Neural crest cell (in vitro differentiated cells): ENCODE measurements at places on chromosomes 3 and 15.

DNA sequence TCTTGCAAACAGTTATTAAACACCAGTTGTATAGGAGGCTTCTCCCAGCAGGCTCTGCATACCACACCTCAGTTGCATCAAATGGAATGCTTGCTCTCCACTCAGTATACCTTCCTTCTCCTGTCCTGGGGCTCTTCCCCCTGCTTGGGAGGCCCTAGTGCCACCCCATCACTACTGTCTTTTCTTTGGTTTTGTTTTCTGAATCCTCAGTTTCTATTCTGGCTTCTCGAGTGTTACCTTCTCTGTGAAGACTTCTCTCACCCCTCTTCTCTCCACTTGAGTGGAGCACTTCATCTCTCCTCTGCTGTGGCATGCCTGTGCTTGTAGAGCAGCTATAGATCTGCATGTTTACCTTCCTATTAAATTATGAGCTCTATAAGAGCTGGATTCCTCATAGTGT is 75.7 kb upstream of the TPRG1 start:
- no peak for DNase-seq

DNA sequence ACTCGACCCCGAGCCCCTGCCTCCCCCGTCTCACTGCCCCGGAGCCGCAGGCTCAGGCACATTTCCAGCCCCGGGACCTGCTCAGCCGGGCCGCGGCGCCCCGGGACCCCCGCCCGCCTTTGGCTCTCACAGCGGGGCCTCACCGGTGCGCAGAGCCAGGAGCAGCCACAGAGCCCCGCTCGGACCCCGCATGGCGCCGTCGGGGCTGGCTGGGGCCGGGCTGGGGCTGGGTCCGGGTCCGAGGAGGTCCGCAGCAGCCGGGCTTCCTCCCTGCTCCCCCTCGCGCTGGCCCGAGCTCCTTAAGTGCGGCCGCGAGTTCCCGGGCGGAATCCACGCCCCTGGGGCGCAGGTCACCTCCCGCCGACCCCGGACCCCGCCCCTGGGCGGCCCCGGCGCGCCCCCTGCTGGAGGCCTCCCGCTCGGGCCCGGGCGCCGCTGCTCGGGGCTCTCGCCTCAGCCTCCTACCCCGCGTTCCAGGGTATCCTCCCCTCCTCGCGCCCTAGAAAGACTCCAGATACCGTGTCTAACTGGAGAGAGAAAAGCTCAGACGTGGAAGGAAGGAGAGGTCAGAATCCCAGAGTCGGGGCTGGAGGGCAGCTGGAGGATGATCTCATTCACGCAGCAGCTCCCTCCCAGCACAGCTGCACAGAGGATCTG is at the start of gene MELTF:
Gene MELTF (minus strand): TSS at position 307 of the 657 bp plus-strand sequence. CDS start 115 bp downstream, at position 192.
- peak; percentile 72 for DNase-seq

DNA sequence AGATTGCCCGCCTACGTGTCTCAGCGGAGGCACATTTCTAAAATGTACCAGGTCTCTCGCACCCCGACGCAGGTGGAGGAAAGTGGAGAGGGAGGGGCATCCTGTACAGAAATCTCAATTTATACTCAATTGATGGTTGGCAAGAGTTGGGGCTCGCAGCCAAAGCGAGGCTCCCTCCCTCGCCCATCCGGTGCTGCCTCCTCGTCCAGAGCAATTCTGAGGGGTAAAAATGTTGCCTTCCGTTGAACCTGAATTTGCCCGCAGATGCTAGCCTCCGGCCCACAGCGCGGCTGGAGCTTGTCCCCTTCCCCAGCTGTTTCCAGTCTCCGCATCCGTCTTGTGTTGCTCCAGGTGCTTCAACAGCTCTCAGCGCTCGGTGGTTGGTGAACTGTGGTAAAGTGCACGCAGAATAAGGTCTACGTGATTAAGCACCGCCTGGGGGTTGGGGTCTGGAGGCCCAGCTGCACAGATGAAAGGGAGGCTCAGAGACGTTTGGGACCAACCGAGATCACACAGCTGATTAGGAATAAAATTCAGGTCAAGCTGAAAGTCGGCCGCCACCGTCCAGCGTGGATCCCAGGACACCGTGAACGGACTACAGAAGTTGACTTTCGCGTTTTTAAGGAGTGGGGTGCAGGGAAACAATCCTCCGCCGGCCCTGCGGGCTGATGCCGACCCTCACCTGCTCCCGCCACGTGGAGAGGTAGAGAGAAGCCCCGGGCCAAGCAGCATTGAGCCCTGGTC is 846 bp upstream of the POLG start:
- no peak for DNase-seq

- DNase-seq, result no peak
Observed at GRCh38 chr3:62098646-62099365, 274.5 kb downstream of the FEZF2 start.

DNA sequence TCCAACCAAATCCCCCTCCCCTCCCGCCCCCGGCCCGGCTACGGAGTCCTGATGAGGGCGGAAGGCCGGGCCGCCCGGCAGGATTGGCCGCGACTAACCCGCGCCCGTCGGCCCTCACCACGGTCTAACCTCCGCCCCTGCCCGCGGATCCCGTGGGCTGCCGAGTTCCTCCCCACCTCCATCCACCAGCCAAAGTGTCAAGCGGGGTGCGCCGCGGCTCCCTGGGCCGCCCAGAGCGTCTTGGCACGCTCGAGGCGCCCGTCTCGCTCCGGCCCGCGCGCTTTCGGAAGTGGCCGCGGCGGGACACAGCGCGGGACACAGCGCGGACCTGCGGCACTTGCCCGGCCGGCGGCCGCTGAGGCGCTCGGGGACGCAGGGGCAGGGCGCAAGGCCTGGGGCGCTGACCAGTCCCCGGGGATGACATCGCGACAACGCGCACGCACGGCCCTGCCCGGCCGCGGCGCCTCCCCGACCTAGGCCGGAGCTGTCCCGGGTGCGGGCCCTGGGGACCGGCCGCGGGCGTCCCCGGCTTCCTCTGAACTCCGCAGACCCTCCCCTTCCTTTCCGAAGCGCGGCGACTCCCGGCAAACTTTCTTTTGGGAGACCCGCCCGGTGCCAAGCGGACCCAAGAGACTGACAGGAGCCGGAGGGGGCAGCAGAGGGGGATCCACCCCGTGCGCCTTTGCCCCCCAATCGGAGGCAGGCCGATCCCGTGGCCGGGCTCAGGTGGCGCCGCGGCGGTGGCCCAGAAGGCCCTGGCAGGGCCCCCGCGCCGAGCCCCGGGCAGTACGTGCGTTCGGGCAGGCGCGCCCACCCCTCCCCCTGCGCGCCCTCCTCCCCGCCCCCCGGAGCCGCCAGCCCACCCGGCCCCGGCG is 112.8 kb upstream of the ICE2 start:
- peak; percentile 26 for DNase-seq
